CD8-positive, alpha-beta memory T cell (primary cell): ENCODE measurements at places on chromosomes 13 and 19.

- DNase-seq: peak; percentile 47
- H3K36me3 ChIP-seq: no peaks in the 10 kb centered on the region
- peaks cover 7% of the 10 kb centered on the region for H3K4me1 ChIP-seq
- no peaks in the 10 kb centered on the region for H3K27me3 ChIP-seq
- peak overlapping the region; percentile 58 for H3K4me3 ChIP-seq
- peak overlapping the region; percentile 49 for H3K27ac ChIP-seq
Observed at GRCh38 chr13:23966691-23967615, 69.7 kb upstream of the C1QTNF9B start.

DNA sequence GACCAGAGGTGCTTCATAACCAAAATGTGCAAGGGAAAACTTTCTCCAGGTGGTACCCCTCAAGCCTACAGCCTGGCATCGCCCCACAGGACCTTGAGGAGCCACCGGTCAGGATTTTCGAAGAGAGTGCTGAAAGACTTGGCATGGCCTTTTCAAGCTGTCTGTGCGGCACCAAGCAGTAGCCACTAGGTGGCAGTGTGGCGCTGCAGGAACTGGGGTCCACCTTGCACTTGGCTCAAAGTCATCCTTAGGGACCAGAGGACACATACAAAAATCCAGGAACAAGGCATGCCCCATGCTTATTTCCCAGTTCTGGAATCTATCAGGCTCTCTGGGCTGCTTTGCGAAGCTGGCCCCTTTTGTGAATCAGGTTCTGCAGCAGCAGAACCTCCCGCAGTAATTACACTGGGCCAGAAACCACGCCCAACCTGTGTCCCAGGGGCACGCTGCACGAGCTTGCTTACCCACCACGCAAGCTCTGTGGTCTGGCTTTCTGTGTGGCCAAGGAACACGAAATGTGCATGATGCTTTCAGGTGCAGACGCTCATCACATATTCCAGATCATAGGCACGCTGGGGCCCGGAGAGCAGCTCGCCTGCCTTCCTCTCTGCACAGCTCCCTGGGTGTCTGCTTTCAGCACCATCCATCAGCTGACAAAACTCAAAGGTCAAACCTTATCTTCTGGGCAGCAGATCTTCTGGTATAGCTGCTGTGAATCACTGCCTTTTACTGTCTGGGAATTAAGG is 87.2 kb downstream of the SLC7A1 start:
- no peaks in the 10 kb centered on the region for H3K27me3 ChIP-seq
- DNase-seq: peak; percentile 51
- no peak overlapping the region for H3K27ac ChIP-seq
- H3K4me3 ChIP-seq: no peak overlapping the region
- H3K4me1 ChIP-seq: no peaks in the 10 kb centered on the region

DNA sequence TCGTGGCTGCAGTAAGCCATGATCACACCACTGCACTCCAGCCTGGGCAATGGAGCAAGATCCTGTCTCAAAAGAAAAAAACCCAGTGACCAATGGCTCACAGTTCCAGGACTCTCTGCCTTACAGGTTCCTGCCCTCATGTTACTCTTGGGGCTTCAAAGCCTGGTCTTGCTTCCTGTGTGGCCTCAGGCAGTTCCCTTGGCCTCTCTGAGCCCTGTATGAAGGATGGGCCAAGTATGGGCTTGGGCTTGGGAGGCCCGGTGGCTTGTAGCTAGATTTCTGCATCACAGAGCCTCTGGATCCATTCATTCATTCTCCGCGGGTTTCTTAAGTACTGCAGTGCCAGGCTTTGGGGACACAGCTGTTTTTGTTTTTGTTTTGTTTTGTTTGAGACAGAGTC is 780 bp upstream of the TSPAN16 start:
- DNase-seq: no peak
- no peak overlapping the region for H3K4me3 ChIP-seq

- DNase-seq: no peak
- no peak within 1 kb of the TSS for H3K27ac ChIP-seq
- H3K27me3 ChIP-seq: peaks cover 24% of the 10 kb centered on the region
- H3K4me1 ChIP-seq: peaks cover 6% of the 10 kb centered on the region
- no peak within 1 kb of the TSS for H3K4me3 ChIP-seq
Observed at GRCh38 chr19:3880471-3881271, at the start of gene ATCAY. Gene ATCAY, plus strand, starts transcription at chr19:3880685. Its CDS starts 5,083 bp downstream, at chr19:3885768.
